ENCODE measurements at places on chromosomes 6 and 20. TPM values are rescaled to one million over a fixed set of nuclear protein-coding genes. Genes with fewer than 3 reads are reported as not detected.

GRCh38 chr6:137171824-137172733 lies 1.4 kb downstream of the IL22RA2 start:
- H3K27me3 ChIP-seq = no peaks in the 10 kb centered on the region
- H3K27ac ChIP-seq = no peak overlapping the region
- no peak for DNase-seq
- no peaks in the 10 kb centered on the region for H3K36me3 ChIP-seq
- H3K4me1 ChIP-seq = no peaks in the 10 kb centered on the region
- no peak overlapping the region for H3K4me3 ChIP-seq

- H3K4me3 ChIP-seq = no peak overlapping the region
- H3K36me3 ChIP-seq = no peaks in the 10 kb centered on the region
- no peaks in the 10 kb centered on the region for H3K4me1 ChIP-seq
Observed at GRCh38 chr6:43803055-43803782, 33.2 kb downstream of the VEGFA start.

- no peak overlapping the region for H3K4me3 ChIP-seq
- no peaks in the 10 kb centered on the region for H3K36me3 ChIP-seq
- no peaks in the 10 kb centered on the region for H3K27me3 ChIP-seq
- no peaks in the 10 kb centered on the region for H3K4me1 ChIP-seq
- no peak overlapping the region for H3K27ac ChIP-seq
- no peak for DNase-seq
Observed at GRCh38 chr6:104286641-104287040, 573.1 kb downstream of the HACE1 start.

DNA sequence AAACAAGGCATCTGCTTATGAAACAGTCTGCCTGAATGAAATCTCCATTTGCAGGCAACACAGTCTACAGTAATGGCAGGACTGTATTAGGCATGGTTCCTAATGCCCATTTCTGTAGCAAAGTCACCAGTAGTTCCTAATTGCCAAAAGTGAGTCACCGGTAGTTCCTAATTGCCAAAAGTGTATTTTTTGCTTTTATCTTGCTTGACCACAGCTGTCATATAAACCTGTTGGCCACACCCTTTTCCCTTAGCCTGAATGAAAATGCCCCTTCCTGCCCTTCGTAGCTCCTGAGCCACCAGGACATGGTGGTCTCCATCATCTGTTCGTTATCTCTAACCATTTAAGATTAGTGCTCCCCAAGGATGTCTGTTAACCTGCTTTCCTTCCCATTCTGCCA lies 34.5 kb downstream of the MTHFD1L start:
- DNase-seq = no peak
- H3K27me3 ChIP-seq = no peaks in the 10 kb centered on the region
- H3K27ac ChIP-seq = no peak overlapping the region
- no peak overlapping the region for H3K4me3 ChIP-seq
- H3K4me1 ChIP-seq = no peaks in the 10 kb centered on the region

The IPCEF1 gene
- total RNA-seq = 3.1 TPM
